ENCODE measurements at places on chromosomes 1 and 21.

DNA sequence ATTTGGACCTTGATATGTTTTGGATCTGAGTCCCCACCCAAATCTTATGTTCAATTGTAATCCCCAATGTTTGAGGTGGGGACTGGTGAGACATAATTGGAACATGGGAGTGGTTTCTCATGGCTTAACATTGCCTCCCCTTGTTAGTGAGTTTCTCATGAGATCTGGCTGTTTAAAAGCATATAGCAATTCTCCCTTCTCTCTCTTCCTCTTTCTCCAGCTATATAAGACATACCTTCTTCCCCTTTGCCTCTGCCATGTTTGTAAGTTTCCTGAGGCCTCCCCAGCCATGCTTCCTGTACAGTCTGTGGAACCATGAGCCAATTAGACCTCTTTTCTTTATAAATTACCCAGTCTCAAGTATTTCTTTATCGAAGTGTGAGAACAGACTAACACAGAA, 692.4 kb downstream of the KCNT2 start:
- no peak for DNase-seq

- DNase-seq = no peak
Observed at GRCh38 chr1:67590329-67590728, 94.7 kb upstream of the GADD45A start.

GRCh38 chr1:44501047-44501890, 96.2 kb downstream of the RNF220 start:
- no peak for DNase-seq

GRCh38 chr1:87983841-87984240, 655.2 kb downstream of the LMO4 start:
- DNase-seq = no peak

DNA sequence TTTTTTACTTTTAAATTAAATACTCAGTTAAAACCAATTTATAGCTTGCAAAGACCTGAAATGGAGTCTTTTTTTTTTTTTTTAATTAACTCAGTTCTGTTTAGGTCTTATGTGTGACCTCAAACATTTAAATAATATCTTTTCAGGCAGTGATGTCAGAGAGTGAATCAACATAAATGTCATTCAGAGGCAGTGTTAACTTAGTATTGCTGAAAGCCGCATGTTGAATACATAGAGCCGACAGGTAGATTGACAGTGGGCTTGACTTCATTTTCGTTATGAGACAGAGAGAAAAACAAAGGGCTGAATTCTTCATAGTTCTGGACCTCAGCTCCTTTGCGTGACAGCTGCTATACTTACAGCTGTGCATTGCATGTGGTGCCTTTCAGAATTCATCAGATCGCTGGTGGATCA, 51.5 kb downstream of the PRDM2 start:
- no peak for DNase-seq

DNA sequence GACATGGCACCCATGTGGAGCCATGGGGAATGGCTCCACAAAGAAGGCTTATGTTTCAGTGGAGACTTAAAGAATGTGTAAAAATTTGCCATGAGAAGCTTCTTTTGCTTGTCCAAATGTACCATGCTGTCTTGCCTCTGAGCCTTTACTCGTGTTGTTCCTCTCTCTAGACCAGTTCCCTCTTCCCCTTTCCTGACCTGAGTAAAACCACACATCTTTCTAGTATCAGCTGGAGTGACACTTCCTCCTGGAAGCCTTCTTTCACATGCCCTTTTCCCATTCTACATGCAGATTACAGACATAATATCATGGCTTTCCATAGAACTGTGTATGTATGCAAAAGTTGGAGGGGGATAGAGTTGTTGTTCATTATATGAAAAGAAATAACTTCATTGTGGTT, 13.6 kb upstream of the GPX7 start:
- DNase-seq = no peak

DNA sequence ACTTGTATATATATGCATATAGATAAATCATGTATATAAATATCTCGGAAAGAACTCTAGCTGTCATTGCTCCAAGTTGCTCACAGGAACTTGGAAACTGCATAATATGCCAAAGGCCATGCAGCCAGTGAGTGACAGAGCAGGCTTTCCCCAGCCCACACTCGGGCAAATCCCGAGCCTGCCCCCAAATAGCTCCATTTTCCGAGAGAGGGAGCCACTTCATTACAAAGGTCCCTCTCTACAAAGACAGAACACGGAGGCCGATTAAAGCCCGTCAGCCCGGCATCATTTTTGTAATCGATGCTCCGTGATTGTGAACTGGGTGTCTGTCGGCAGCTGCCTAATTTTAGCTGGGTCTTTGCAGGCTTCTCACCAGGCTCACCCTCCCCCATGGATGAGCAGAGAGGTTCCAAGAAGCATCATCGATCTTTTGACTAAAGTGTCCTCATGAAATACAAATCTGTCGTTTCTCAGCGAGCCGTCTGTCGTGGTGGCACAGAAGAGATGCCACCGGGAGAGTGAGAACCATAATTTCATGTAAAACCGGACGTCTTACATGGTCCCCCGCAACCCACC, 663.9 kb downstream of the PTPRU start:
- DNase-seq = no peak

GRCh38 chr1:21165646-21166045, 11.1 kb downstream of the EIF4G3 start:
- no peak for DNase-seq

GRCh38 chr1:226549937-226550671, 1.5 kb downstream of the STUM start:
- DNase-seq = peak; percentile 47

DNA sequence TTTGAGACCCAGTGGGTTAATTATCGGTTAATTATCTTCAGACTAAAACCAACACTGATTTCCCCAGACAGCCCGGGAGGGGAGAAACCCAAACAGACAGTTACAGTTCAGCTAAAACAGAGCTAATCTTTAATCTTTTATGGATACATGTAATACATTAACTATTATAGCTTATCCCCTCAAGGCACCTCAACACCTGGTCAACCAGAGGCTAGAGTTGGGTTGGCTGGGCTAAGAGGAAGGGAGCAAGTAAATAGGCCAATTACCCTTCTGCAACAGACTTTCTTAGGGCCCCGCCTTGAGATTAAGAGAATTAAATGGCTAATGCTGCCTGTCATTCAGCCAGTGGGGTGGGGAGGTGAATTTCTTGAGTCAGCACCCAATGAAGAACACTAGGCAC, 6.6 kb upstream of the MED18 start:
- DNase-seq = no peak

- no peak for DNase-seq
Observed at GRCh38 chr1:18464665-18465050, 16.1 kb upstream of the KLHDC7A start.

- DNase-seq = no peak
Observed at GRCh38 chr1:217211486-217211885, 419.4 kb downstream of the GPATCH2 start.

All from activated naive CD8-positive, alpha-beta T cell treated with anti-CD3 and anti-CD28 coated beads for 36 hours (primary cell).